ENCODE measurements at places on chromosomes 1 and 21.
A peak's percentile ranks its signal among the peaks of the same experiment; 100 is the strongest.

GRCh38 chr1:211326140-211326527 is 499 bp upstream of the TRAF5 start:
- no peak for DNase-seq

DNA sequence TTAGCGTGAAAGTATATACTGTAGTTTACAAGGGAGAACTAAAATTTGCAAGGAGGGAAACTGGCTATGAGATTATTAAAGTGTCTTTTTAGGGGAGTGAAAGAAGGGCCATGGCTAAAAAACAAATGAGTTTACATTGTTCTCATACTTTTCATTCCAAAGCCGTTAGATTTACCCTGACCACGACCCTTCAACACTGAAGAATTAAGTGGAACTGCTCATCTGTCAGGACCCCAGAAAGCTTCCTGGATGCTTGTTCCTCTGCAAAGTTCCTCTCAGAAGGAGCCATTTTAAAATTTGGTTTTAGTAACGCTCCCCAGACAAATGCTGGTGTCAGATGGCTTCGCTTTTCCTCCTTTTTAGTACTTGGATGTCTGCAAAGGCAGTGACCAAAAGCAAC is 82.7 kb upstream of the ZBTB18 start:
- DNase-seq, result no peak

- no peak for DNase-seq
Measured at GRCh38 chr21:43585924-43586413, 73.3 kb downstream of the HSF2BP start.

DNA sequence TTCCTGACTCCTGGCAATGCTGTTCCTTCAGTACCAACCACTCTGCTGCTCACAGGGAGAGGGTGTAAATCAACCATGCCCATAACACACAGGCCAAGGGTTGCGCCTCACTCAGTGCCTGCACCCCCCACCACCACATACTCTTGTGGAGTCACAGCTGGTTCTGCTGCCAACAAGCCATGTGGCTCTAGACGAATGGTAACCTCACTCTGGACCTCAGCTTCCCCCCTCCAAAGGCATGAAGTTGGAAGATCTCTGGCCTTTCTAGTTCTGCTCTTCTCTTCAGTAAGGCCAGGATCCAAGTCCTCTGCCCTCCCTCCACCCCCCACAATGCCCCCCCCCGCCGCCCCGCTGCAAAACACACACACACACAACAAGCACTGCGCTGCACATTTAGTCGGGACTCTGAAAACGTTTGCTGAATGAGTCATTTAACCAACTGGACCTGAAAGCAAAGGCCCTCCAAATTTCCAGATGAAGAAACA is 1.7 kb upstream of the GLIS1 start:
- DNase-seq, result no peak

DNA sequence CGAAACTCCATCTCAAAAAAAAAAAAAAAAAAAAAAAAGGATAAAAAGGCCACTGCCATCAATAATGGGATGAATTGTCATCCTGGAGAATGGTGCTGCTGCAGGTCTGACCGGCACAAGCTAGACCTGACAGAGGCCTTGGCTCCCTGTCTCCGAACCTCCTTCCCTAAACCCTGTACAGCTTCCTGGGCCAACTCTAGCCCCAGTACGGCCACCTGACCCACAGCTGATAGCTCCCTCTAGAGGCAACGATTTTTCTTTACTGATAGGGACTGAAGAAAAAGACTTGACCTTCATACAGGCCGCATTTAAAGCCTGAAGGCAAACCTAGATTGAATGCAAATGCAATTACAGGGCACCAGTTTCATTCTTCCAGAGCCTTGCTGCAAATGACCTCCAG is 30.7 kb downstream of the NOL9 start:
- DNase-seq, result no peak

DNA sequence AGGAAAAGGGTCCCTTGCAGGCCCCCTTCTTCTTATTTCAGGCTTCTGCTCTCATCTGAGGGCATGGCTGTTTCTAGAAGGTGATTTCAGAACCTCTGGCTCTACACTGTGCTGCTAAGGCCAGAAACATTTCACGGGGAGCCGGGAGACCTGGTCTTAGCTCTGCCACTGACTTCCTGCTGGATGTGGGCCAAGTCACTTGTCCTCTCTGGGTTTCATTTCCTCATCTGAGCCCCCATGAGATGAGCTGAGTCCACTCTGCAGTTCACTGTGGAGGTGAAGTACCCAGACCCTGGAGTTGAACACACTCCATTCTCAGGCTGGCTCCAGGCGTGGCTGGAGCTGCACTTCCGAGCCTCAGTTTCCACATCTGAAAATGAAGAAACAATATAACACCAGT is 2.1 kb downstream of the PADI1 start:
- peak; percentile 16 for DNase-seq

- no peak for DNase-seq
Measured at GRCh38 chr21:45826676-45827301, 154.8 kb upstream of the COL6A1 start.

Measured in hypothalamus (tissue), 51 donors.